ENCODE measurements at places on chromosomes 2 and 18.

DNA sequence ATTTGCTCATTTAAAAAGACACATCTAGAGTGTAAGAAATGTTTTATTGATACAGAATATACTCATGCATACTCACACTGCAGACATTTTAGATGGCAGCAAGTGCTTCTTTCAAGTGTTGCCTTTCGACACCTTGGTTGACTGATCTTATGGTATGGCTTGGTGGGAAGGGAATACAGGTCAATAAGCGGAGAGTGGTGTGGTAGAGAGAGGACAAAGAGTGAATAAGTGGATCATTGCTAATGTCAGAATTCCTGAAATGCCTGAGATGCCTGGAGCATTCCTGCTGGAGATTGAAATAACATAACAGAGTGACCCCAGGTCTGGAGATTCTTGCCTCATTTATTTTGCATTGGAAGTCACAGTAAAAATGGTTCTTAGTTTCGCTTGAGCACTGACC lies 76.7 kb downstream of the RND3 start:
- no peak for DNase-seq

- no peak for DNase-seq
Measured at GRCh38 chr2:241540401-241540770, 18.2 kb upstream of the BOK start.

GRCh38 chr2:168254158-168254935 lies 7.0 kb upstream of the STK39 start:
- DNase-seq = no peak

- no peak for DNase-seq
Measured at GRCh38 chr2:217980591-217980990, 22.2 kb downstream of the TNS1 start.

DNA sequence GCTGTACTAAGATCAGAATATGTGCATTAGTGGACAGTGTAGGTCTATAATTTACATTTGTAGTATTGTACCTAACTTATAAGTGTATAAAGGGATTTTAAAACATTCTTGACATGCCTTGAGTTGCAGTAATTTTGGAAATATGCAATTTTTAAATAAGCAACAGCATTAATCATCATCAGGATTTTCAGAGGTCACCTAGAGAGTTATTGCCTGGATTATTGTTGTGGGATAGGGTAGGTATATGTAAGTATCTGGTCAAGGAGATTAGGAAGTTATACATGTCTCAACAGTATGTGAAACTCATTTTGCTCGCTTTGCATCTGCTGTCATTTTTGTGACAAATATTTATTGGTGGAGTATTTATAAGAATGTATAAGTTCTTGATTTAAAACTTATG lies 184.2 kb downstream of the WDR7 start:
- DNase-seq = no peak

GRCh38 chr18:21833604-21834298 lies 93.2 kb downstream of the MIB1 start:
- no peak for DNase-seq

GRCh38 chr2:120323807-120324399 lies 22.0 kb upstream of the INHBB start:
- no peak for DNase-seq

DNA sequence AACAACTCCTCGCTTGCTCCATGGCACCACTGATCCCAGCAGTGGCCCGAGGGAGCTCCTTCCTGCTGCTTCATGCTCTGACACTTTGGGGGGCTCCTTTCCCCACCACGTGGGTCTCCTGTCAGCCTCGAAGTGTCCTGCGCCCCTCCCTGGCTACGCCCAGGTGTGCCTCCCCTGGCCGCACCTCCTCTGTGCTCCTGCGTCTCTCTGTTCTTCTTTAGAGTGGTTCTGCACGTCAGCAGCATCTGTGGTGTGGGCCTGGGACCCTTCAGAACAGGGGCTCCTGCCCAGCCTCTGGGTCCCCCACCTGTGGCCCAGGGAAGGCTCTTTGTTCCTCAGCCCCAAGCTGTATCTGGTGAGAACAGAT lies 26.7 kb upstream of the NTSR2 start:
- DNase-seq = no peak

DNA sequence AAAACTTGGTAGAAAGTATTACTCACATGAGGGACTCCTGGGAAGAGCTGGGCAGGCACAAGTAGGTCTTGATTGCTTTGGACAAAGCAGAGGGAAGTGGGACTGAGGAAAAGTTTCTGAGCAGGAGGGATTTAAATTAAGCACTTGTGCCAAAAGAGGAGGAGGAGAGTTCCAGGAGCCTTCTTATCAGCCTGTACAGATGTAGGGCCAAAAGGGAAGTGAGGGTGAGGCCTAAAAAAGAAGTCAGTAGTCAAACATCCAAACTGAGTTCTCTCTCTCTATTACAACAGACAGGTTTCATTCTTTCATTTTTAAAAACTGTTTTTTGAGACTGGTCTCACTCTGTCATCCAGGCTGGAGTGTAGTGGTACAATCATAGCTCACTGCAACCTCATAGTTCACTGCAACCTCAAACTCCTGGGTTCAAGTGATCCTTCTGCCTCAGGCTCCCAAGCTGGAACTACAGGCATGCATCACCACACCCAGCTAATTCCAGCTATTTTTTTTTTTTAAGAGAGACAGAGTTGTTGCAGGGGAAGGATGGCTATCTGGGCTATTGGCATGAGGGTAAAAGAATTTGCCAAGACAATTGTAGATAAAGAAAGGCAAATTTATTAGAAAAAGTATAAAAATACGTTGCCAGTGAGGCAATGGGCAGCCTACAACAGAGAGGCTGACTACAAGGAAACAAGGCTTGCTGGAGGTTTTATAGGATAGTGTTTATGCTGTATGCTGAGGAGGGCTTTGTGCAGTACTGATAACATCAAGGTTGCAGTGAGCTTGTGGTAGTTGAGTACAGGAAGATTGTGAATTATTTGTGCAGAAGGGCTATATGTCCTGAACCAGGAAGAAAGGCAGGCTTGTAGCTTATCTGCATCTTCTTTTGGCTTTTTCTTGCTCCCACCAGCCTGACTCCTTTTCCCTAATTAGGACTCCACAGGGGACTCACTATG lies 29.0 kb downstream of the CFAP210 start:
- DNase-seq = no peak

DNA sequence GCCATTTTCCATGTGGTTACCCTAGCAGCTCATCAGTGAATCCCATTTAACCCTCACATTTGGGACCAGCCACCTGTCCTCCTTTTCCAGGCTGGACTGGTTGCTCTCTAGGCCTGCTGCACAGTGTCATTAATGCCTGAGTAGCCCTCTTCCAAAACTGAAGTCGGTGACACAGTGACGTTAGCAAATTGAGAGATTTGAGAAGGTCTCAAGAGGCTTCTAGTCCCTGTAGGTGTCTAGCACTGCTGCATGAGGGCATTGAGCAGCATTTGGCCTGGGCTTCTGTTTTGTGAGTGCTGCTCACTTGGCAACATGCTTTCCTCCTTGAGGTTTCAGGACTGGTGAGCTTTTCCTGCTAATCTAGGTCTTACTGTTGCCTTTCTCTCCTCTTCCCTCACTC lies 36.7 kb downstream of the PKP4 start:
- DNase-seq = no peak

DNA sequence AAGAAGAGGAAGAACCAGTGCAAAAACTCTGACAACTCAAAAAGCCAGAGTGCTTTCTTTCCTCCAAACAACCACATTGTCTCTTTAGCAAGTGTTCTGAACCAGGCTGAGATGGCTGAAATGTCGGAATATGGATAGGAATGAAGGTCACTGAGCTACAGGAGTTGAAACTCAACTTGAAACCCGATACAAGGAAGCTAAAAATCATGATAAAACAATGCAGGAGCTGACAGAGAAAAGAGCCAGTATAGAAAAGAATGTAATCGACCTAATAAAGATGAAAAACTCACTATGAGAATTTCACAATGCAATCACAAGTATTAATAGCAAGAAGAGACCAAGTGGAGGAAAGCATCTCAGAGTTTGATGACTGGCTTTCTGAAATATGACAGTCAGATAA lies 15.0 kb upstream of the EIF2AK3 start:
- no peak for DNase-seq

DNA sequence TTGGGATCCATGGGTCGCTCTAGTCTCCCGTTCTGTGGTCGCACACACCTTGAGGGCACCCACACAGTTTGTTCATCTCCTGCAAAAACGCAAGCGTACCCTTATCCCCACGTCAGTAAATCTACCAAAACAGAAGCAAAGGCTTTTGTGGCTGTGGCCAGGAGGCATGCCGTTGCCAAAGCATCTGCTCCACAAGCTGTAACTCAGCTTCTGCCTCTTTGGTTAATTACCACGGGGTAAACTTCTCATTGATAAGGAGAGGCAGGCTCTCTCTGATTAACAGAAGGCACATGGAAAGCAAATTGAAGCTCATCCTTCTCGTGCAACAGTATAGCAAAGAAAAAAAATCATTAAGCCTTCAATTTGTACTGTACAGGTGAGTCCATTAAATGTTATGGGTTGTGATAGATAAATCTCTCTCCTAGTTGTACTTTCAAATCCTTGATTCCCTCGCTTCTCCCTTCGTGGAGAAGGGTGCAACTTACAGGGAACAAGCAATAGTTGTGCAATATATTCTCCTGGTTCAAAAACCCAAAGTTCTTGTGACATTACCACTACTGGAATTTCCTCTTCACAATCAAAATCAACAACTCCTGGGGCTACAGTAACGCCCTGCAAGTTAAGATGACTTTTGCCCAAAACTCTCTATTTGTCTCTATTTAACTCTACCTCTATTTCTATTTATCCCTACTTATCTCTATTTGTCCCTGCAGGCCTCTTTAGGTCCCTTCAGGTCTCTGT lies 10.3 kb downstream of the PECR start:
- no peak for DNase-seq

DNA sequence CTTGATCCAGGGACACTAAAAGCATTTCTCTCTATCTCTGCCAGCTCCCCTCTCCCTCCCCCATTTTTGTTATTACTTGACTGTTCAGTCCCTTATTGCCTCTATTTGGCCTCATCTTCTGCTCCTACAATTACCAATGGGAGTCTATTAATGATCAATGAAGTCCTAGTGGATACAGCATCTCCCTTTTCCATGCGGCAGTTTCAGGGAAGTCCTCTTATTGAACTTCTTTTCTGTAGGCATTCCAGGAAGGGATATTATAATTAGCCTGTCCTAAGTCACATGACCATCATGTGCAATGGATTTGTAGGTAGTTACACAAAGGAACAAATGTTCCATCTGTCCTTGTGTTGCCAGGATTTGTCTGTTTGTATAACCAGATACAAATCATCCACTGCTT lies 495.1 kb upstream of the CNTNAP5 start:
- DNase-seq = no peak
